Kidney (tissue), 22 donors: ENCODE measurements at places on chromosomes 3 and 15. TPM values are rescaled to one million over a fixed set of nuclear protein-coding genes. Genes with fewer than 3 reads are reported as not detected.

C3orf33 gene
- 8.1 TPM for polyA plus RNA-seq

DNA sequence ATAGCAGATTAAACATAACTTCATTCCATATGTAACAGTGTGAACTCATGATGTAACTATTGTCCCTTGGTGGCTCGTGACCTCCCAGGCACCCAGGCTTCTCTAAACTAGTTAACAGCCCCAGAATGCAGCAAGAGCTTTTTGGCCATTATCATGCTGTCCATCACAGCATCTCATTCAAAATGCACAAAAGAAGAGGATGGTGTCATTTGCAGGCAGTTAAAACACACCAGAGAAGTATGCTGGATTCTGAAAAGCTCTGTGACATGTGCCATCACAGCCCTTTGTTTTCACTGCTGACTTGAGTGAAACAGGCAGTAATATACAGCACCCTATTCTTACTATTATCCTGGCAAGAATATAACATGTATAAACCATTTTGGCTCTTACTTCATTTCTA, 117.6 kb upstream of the CHMP2B start:
- no peaks in the 10 kb centered on the region for H3K27me3 ChIP-seq
- H3K36me3 ChIP-seq = no peaks in the 10 kb centered on the region
- no peaks in the 10 kb centered on the region for H3K4me1 ChIP-seq
- no peak overlapping the region for H3K4me3 ChIP-seq
- no peak for DNase-seq

- H3K4me1 ChIP-seq = no peaks in the 10 kb centered on the region
- H3K4me3 ChIP-seq = no peak overlapping the region
- no peaks in the 10 kb centered on the region for H3K36me3 ChIP-seq
- no peak overlapping the region for H3K27ac ChIP-seq
- no peaks in the 10 kb centered on the region for H3K27me3 ChIP-seq
- peak; percentile 77 for DNase-seq
Observed at GRCh38 chr15:75732809-75733451, 20.3 kb upstream of the CSPG4 start.

DNA sequence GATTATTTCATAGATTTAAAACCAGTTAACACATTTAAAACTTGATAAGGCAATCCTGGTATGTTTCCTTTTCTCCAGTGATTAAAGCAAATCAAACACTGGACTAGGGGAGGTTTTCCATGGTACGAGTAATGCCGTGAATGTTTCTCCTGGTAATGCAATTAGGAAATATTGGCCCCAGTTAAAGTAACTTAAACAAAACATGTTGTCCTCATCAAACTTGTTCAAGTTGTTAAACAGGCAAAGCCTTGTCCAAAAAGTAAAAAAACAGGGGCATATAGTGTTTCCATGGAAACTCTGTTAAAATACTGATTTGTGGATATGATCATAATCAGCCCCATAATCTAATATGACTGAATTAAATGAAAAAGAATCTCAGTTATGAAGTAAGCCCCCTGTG, 13.1 kb upstream of the LRTM1 start:
- no peak overlapping the region for H3K27ac ChIP-seq
- H3K4me1 ChIP-seq = no peaks in the 10 kb centered on the region
- H3K36me3 ChIP-seq = no peaks in the 10 kb centered on the region
- H3K4me3 ChIP-seq = no peak overlapping the region
- no peaks in the 10 kb centered on the region for H3K27me3 ChIP-seq

DNA sequence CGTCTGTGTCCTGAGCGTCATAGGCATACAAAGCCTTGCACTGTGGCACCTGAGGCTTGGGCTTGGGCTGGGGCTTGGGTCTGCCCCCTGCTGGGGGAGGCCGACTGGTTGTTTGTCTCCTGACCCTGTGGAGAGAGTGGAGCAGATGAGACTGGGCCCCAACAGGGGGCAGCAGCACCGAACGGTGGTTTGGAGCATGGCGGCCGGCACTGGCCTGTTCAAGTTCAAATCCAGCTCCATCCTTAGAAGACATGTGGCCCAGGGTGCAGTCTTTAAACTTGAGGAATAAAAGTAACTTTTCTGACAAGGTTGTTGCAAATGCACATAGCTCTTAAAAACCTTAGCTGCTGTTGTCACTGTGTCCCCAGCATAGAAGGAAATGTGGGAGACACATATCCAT, 33.3 kb downstream of the CCNB2 start:
- no peak overlapping the region for H3K4me3 ChIP-seq
- peaks cover 2% of the 10 kb centered on the region for H3K4me1 ChIP-seq
- no peaks in the 10 kb centered on the region for H3K27me3 ChIP-seq
- no peak overlapping the region for H3K27ac ChIP-seq

DNA sequence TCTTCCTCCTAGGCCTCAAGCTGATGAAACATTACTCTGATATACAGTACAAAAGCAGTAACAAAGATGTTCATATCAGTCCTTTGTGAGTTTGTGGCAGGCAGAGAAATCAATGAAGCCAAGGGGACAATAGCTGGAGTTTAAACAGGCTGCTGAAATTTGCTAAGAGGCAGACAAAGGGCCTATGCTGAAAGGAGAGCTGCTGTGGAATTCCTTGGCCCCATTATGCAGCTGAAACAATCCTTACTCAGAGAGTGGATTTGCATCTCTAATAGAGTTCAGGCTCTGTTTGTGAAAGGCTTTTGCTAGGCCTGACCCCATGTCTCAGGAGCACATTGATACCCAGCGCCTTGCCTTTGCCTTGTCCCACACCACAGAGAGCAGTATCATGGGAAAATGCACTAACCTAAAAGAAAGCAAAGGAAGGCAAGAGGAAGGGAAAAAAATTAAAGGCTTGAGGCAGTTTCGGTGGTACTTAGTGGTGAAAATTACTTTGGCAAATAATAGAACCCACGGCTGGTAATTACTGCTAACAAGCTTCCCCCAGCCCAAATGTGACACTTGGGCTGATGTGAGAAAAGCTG, 195.0 kb upstream of the EPHA3 start:
- no peaks in the 10 kb centered on the region for H3K36me3 ChIP-seq
- no peak overlapping the region for H3K4me3 ChIP-seq
- H3K27ac ChIP-seq = no peak overlapping the region
- no peaks in the 10 kb centered on the region for H3K4me1 ChIP-seq
- H3K27me3 ChIP-seq = no peaks in the 10 kb centered on the region
- no peak for DNase-seq

- H3K36me3 ChIP-seq = no peaks in the 10 kb centered on the region
- no peaks in the 10 kb centered on the region for H3K27me3 ChIP-seq
- DNase-seq = no peak
Observed at GRCh38 chr3:180383332-180384020, 218.5 kb upstream of the TTC14 start.
